Tibial artery (tissue), 4 donors: ENCODE measurements at places on chromosomes 3 and 15.

DNA sequence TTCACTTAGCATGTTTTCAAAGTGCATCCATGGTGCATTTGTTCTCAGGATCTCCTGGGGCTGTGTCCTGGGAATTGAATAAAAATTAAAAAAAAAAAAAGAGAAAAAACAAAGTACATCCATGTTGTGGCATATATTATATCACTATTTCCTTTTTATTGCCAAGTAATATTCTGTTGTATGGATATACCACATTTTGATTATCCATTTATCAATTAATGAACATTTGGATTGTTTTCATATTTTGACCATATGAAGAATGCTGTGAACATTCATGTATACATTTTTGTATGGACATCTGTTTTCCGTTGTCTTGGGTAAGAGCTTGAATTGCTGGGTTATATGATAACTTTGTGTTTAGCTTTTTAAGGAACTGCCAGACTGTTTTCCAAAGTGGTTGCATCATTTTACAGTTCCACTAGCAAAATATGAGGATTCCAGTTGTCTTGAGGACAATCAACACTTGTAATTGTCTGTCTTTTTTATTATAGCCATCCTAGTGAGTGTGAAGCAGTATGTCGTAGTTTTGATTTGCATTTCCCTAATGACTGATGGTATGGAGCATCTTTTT is 44.5 kb downstream of the CTDSPL2 start:
- no peak for DNase-seq

GRCh38 chr3:10834951-10835350 is 18.9 kb downstream of the SLC6A11 start:
- no peak for DNase-seq

GRCh38 chr3:117630885-117631284 is 921.3 kb downstream of the TUSC7 start:
- DNase-seq, result no peak

GRCh38 chr3:55180161-55180560 is 252.3 kb upstream of the LRTM1 start:
- no peak for DNase-seq

DNA sequence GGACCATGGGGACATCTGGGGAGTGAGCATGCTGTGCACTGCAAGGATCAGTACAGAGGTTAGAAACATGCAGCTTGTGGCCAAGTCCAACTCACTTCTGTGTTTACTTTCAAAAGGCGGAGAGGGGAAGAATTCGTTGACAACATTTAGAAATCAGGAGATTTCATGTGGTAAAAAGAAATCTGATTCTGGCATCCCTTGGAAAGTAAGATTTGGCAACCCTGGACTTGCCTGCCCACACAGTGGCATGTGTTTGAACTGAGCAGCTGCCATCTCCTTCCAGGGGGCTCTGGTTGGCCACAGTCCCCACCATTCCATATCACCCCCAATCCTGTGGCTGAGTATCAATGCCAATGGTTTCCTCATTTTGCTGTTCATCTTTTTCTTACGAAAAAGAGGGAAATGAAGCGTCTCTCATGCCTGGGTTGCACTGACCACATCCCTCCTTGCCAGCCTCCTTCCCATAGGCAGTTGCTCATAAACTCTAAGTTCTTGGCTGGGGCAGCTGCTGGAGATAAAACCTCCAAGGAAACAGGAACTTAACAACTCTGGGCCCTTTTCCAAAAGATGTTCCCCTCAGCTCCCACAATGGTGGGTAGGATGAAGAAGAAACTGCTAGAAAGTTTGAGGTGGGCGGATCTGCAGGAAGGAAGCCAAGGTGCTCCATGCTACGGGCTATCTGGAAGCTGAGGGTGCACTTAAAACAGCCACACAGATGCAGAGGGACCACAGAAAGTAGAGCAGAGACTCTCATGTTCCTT is 29.2 kb downstream of the SLC6A11 start:
- DNase-seq, result no peak

- no peak for DNase-seq
Measured at GRCh38 chr15:57340682-57341259, 35.5 kb upstream of the CGNL1 start.

DNA sequence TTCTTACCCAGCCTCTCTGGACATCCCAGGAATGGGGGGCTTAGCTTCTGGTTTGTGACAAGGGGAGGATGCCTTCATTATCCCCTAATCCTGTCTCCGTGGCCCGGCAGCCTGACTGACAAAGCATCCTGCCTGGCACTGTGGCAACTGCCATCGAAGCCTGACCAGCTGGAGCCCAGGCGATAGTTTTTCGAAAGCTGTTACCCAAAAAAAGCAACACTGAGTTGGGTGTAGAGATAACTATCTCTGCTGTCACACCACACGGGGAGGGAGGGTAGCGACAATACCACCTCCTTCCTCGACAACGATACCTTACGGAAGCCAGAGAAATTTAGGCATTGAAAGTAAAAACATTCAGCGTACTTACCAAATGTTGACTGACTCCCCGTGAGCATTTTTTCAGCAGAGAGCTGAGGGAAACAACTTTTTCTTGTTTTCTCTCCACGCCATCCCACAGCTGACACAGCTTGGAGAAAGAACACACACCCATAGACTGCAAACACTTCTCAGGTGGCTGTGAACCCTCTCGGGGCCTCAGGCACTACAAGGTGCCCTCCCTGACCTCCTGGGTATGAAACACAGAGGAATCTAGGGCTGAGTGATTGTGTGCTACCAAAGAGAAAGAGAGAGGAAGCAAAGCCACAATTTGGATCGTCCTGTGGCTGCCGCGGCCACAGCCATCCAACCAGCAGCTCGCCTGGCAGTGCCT is 361.9 kb upstream of the ICE2 start:
- DNase-seq, result no peak

DNA sequence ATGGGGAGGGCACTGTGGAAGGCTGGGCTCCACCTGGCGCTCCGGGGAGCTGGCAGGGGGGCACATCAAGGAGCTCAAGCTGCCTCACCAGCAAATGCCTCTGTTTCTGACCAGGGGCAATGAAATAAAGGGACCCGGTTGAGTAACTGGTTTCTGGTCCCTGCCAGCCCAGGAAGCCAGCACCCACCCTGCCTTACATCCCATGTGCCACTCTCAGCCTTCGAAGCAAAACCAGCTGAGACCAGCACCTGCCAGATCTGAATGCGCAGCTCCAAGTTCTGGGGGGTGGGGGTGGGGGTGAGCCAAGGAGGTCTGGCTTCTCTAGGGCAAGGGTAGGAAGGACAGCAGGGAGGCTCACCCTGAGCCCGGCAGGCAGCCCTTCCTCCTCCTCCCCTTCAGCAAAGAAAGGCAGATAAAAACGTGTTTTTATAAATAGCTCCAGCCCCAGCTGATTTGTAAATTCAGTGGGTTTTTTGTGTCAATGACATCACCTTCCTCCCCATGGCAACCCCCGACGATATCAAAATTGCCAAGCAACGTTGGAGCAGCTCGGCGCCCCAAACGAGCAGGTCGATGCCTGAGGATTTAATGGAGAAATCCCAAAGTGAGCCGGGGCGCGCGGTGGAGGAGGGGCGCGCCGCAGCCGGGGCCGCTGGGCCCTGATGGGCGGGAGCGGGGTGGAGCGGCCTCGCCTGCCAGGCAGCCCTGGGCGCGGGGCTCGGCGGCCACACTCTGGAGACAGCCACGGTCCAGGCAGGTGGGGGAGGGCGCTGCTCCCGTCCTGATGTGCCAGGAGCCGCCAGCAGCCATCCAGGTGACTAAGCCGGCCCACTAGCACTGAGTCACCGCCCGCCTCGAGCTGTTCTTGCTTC is at the start of gene PAK6:
PAK6 (plus strand) TSS at position 532 of the 872 bp plus-strand sequence. CDS start 25,723 bp downstream, outside the sequence.
- no peak for DNase-seq

- DNase-seq, result no peak
Measured at GRCh38 chr3:115720983-115721382, 97.7 kb downstream of the GAP43 start.

- DNase-seq, result peak; percentile 56
Measured at GRCh38 chr3:101574388-101575112, 570 bp downstream of the PCNP start.

DNA sequence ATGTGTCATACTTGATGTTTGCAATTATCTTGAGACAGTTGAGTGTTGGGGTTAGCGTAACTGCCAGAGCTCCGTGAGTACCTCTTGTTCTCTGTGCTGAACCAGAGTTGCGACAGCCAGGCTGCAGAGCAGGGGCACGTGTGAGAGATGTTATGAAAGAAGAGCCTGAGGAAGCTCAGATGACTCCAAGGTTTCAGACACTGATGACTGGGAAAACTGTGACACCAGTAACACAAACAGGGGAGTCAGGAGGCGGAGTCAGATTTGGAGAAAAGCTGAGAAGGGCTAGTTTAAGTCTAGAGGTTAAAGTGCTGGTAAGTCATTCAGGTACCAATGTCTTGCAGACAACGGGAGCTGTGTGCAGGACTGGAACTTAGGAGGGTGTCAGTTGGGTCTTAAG is 45.0 kb downstream of the BLM start:
- peak; percentile 87 for DNase-seq

DNA sequence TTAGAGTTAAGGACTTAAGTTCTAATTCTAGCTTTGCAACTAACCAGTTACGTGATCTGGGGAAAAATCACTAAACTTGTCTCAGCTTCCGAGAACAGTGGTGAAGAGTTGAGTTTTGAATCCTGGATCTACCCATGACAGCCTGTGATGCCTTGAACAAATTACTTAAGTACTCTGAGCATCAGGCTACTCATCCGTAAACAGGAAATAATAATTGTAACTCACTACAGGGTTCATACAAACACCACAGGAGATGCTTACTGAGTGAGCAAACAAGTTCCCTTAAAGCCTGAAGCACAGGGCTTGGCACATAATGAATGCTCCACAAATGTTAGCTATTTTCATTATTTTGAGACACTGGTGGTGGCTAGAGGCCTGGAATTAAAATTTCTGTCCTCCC is 158.8 kb downstream of the ERC2 start:
- DNase-seq, result no peak

DNA sequence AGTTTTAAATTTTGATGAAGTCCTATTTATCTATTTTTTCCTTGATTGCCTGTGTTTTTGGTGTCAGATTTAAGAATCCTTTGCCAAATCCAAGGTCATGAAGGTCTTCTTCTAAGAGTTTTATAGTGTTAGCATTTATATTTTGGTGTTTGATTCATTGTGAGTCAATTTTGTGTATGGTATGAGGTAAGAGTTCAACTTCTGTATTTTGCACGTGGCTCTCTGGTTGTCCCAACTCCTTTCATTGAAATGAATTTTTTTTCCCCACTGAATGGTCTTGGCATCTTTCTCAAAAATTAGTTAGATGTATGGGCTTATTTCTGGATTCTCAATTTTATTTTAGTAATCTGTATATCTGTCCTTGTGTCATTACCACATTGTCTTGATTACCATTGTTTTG is 57.1 kb upstream of the STRIT1 start:
- DNase-seq, result no peak

DNA sequence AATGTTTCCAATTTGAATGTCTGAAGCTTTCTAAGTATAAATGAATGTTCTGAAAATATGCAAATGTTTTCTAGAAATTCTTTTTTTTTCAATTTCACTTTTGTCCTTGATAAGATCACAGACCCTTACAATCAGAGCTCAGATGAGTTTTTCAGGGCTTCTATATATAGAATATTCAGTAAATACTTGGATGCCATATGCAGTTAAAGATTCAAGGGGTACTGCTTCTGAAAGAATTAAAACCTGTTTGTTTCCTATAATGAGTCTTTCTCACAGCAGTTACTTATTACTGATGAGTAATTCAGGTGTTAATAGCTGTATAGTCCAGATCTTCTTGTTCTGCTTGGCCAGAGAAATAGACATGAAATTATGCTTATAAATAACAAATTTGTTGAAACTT is 812.6 kb downstream of the ZPLD1 start:
- DNase-seq, result no peak

GRCh38 chr3:44989636-44990373 is 13.8 kb downstream of the EXOSC7 start:
- DNase-seq, result no peak

GRCh38 chr3:34001022-34001421 is 202.6 kb downstream of the PDCD6IP start:
- no peak for DNase-seq

GRCh38 chr3:11643201-11643603 is 513 bp downstream of the VGLL4 start:
- peak; percentile 45 for DNase-seq

GRCh38 chr3:135159681-135160247 is 364.7 kb downstream of the EPHB1 start:
- DNase-seq, result no peak

GRCh38 chr15:98380721-98381120 is 267.6 kb upstream of the IGF1R start:
- DNase-seq, result no peak

GRCh38 chr15:97745481-97746071 is 214.9 kb upstream of the ARRDC4 start:
- no peak for DNase-seq

DNA sequence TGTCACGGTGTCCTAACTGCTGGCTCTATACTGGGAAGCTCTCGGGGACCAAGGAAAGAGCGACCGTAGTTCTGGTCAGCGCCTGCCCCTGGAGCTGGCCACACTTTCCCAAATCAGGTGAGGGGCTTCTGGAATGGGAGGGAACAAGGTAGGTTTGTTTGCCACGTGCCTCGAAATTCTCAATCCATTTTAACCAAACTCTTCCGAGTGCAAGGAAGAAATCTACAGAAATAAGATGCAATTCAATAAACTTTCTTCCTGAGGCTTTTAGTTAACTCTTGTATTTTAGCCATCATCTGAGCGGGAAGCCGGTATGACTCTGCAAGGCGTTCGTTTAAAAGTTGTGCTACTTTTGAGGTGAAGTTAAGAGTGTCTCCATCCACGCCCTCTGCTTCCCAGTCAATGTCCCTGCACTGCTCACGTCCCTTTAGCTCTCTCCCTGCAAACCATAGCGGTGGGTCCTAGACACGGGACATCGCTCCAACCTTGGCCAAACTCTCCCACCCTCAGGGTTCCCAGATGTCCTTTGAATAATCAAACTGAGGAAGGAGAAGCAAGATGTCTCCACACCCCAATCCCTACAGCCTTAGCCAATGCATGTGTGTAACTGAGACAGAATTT is 597 bp downstream of the AGTR1 start:
- DNase-seq, result peak; percentile 53

- DNase-seq, result no peak
Measured at GRCh38 chr15:67755264-67755663, 70.0 kb upstream of the SKOR1 start.

DNA sequence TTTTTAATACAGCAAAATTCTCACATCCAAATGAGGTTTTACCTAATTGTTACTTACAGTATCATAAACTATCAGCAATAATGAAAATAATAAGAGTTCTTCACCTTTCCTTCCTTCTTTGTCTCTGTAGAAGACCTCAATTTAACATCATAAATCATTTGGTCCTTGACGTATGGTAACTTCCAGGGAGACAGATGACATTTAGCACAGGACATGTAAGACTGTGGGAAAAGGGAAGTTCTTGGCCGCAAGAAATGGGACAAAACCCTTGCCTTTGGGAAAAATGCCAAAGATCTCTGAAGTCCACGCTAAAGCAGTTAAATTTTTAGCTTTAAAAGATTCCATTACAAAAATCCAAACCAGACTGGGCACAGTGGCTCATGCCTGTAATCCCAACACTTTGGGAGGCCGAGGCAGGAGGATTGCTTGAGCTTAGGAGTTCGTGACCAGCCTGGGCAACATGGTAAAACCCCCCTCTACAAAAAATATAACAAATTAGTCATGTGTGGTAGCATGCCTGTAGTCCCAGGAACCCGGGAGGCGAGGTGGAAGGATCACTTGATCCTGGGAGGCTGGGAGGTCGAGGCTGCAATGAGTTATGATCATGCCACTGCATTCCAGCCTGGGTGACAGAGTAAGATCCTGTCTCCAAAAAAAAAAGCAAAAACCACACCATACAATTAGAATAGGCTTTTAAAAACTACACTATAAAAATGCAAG is 8.8 kb downstream of the PTPN9 start:
- DNase-seq, result no peak
